ENCODE measurements at places on chromosomes 4 and X.

DNA sequence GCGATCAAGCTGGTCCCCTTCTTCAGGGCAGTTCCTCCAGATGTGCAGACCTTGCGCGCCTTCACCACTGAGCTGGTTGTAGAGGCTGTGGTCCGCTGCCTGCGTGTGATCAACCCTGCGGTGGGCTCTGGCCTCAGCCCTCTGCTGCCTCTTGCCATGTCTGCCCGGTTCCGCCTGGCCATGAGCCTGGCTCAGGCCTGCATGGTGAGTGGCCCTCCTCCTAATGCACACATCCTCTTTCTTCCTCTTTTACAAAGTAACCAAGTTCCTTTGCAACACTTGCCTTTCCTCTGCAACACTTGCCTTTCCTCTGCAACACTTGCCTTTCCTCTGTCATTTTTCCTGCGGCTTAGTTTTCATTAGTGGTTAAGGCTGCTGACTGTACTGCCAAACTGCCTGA is 1.8 kb downstream of the CCDC22 start:
- DNase-seq = no peak

- DNase-seq = no peak
Observed at GRCh38 chrX:13369256-13370030, 49.6 kb upstream of the ATXN3L start.

DNA sequence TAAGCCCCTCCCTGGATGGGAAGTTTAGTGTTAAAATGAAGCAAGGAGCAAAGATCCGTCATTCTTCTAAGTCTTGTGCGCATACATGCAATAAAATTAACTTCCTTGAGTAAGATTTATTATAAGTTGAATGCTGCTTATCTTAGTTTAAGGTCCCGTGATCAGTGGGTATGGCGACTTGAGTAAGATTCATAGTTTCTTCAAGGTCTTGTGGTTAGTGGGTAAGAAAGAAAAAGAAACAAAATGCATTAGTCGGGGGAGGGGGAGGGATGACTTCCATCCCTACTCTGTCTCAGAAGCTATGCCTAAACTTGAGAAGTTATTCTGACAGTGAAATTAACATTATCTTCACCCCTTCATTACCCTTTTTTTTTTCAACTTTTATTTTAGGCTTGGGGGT is 127.3 kb upstream of the MAGEB16 start:
- no peak for DNase-seq

- no peak for DNase-seq
Observed at GRCh38 chrX:27890611-27891010, 82.8 kb downstream of the MAGEB10 start.

- DNase-seq = no peak
Observed at GRCh38 chrX:54413753-54414152, 26.5 kb upstream of the TSR2 start.

DNA sequence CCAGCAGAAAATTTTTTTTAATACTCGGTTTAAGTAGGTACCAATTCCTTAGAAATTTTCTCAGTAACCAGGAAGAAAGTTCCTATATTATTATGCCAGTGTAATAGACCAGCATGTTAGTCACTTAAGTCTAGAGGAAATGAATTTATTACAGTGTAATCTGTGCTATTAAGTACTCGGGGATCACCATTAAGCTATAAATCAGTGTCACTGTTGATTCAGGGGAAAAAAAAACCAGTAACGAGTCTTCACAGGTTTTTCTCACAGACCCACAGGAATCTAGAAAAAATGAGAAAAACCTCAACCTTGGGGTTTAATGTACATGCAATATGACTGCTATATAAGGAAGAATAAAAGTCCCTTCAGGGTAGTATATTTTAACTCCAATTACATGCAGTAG is 138.3 kb upstream of the IL1RAPL2 start:
- DNase-seq = no peak

GRCh38 chr4:139315221-139315675 is 13.0 kb upstream of the NDUFC1 start:
- no peak for DNase-seq

DNA sequence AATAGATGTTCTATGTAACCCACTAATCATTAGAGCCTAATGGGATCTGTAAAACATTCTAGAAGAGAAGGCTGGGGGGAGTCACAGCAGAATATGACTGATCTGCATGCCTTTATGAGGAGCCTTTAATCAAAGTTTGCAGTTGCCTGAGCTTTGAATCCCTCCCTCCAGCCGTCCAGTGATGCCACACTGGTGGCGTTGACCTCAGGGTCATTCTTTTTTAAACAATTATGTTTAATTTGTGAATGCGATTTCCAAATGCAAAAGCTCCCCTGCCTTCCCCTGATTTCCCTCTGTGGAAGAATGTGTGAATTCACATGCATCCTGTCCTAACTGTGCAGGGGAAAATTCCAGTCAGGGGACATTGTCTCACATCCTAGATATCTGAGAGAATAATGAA is 199.7 kb upstream of the GPR101 start:
- no peak for DNase-seq

GRCh38 chr4:142452161-142452855 is 393.8 kb downstream of the INPP4B start:
- no peak for DNase-seq

DNA sequence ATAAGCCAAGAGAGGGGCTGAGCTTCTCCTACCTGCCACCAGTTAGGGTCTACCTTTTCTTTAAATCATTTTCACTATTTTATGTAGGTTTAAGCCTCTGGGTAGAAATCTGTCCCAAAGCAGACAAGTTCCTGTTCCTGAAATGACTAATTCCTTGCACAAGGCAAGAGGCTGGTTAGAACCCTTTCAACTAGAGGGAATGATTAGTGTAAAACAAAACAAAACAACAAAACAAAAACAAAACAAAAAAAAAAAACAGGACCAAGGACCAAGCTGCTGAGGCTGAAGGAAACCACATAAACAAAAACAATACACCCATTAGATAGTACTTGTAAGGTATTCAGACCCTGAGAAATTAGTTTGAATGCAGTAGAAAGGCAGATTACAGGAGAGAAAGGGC is 62.7 kb downstream of the MAML3 start:
- no peak for DNase-seq

DNA sequence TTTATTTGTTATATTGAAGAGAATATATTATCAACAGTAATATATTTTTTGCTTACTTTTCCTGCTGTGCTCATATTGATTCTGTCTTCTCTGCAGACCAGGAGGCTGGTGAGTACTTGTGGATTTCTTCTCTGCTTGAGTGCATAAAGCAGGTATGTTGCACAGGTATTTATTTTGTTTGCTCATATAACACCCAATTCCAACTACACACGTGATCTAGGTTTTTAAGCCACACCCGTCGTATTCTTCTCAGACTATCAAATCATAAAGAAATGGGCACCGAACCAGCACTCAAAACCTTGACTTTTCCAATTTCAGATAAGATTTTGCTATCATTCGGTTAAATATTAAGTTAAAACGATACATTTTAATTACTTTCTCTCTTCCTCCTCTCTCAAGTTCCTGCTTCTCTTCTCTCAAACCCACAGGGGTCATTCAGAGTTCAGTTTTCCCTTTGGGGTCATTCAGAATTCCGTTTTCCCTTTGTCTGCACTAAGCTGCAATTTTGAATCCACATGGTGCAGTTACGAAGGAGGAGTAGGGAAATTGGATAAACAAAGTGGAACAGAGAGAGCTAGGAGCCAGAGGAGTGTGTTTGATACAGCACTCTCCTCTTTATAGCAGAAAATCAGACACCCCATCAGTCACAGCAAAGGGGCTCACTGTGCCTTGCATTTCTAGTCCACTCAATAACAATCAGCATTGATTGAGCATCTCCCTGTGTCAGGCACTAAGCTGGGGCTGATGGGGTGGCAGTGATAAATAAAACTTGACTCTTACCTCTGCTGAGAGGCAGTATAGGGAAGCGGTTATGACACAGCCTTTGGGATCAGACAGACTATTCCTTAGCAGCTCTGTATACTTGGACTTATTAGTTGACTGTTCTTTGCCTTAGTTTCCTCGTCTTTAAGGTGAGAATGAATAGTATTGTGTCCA is at the start of gene ADH1C:
Gene ADH1C, minus strand, starts transcription at position 145 of the 936 bp plus-strand sequence. Its CDS starts 71 bp downstream, at position 74.
- no peak for DNase-seq

- no peak for DNase-seq
Observed at GRCh38 chr4:189177130-189177529, 763.5 kb upstream of the FRG1 start.

DNA sequence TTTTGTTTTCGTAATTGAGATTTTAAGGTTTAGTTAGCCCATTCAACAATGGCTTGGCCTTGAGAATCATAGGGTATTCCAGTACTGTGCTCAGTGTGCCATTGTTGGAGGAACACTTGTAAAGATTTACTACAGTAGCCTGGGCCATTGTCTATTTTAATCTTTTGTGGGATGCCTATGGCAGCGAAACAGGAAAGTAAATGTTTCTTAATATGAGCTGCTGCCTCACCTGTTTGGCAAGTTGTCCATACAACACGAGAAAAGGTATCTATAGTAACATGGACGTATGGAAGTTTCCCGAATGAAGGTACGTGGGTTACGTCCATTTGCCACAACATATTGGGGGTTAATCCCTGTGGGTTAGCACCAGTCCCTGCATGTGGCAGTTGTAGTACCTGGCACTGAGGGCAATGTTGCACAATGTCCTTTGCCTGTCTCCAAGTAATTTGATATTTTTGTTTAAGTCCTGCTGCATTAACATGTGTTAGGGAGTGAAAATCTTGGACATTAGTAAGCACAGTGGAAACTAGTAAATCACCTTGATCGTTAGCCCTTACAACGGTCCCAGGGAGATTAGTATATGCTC is 38.6 kb upstream of the AADAT start:
- no peak for DNase-seq

DNA sequence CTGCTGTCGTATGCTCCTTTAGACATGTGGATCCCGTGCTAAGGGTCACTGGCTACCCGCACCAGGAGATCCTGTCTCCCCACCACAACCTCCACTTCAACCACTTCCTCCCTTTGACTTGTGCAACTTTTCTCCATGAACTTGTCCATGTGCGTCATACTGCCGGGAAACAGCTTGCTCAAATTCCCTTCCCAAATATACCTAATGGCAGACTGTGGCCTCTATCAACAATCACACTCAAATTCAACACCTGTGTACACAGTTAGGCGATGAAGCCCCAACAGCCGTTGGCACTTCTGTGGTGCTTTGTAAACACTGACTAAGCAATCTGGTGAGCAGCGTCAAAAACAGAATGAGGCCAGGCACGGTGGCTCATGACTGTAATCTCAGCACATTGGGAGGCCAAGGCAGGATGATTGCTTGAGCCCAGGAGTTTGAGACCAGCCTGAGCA is 49.5 kb downstream of the CD99L2 start:
- DNase-seq = no peak

GRCh38 chrX:20221902-20222301 is 44.8 kb downstream of the RPS6KA3 start:
- DNase-seq = no peak

GRCh38 chr4:104032896-104033295 is 313.1 kb upstream of the TACR3 start:
- no peak for DNase-seq

GRCh38 chr4:73741031-73741749 is 821 bp downstream of the CXCL8 start:
- no peak for DNase-seq

Data from stimulated activated CD8-positive, alpha-beta memory T cell treated with anti-CD3 and anti-CD28 coated beads, Interleukin-4, amount 100 ng/mL, for 1 hour (primary cell).